ENCODE measurements at places on chromosomes 6 and 20.

- no peak for DNase-seq
These were observed 1.5 kb upstream of the GGT7 start for GRCh38 chr20:34874094-34874654.

- no peak for DNase-seq
These were observed 465.2 kb downstream of the TFAP2B start for GRCh38 chr6:51283723-51284355.

- no peak for DNase-seq
These were observed 52.1 kb downstream of the TMEM200A start for GRCh38 chr6:130417951-130418350.

GRCh38 chr20:14544688-14545087 is 207.3 kb upstream of the FLRT3 start:
- no peak for DNase-seq

DNA sequence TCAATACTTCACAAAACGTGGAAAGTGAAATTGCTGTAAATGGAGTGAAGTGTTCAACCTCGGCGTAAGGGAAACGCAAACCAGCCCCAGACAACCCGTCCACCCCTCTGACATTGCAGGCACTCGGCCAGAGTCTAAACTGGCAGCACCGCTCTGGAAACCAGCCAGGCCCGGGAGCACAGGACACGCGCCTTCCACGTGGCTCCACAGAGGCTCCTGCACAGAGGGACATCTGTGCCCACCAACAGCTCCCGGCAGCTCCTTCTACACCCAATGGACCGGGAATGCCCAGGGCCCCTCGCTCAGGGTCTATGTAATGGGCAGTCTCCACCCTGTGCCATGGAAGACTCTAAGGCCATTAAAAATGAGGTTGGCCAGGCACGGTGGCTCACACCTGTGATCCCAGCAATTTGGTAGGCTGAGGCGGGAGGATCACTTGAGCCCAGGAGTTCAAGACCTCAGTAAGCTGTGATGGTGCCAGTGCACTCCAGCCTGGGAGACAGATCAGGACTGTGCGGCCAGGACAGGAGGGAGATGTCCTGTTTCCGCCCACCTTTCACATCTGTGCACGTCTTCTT is 3.4 kb upstream of the HELZ2 start:
- DNase-seq: no peak

GRCh38 chr6:161067749-161068148 is 76.2 kb downstream of the MAP3K4 start:
- DNase-seq: no peak

DNA sequence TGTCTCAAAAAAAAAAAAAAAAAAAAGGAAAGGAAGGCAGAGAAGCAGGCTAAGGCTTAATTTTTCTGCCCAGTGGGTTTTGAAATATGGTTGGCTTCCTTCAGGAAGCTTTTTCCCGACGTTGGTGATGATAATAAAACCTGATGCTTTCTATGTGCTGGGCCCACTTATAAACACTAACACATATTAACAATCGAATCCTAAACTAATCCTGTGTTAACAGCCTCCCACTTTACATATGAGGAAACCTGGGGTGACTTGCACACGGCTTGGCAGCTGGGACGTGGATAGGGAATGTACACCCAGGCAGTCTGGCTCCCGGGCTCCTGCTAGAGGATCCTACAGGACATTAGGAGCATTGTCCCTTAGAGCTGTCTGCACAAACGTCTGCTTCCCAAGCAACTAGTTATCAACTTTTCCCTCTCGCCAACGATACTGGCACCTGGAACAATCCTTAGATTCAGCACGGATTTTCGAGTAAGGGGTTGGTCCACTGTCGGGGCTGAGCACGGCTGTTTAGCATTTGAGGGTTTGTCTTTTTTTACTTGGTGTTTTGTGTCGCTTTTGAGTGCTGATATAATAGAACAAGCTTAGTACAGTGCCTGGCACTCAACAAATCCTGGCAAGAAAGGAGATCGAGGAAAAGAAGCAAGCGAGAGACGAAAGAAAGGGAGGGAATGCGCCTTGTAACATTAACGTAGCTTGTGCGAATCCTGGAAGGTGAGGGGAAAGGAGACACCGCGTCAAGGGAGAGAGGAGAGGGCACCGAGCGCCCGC is 622 bp upstream of the KIZ start:
- no peak for DNase-seq

- DNase-seq: no peak
These were observed 65.1 kb downstream of the PHACTR2 start for GRCh38 chr6:143742955-143743255.

GRCh38 chr6:120700001-120700400 is 634.3 kb downstream of the TBC1D32 start:
- no peak for DNase-seq

- DNase-seq: no peak
These were observed 11.6 kb downstream of the GSS start for GRCh38 chr20:34943808-34944567.

GRCh38 chr6:38114976-38115625 is 295.6 kb downstream of the ZFAND3 start:
- no peak for DNase-seq

DNA sequence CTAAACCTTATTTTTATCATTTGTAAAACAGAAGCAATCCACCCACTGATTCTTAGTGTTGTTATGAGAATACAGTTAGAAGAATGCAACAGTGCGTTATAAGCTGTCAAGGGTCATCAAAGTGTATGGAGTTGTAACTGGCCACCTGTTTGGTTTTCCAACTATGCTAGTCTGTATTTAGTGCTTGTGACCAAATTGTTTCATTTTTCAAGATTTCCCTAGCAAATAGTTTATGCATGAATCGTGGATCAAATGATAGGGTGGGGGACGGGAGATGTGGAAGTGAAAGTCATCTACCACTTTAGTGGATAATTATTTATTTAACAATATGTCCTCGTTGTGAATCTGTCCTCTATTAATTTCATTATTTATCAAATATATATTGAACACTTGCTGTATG is 175.4 kb upstream of the HDDC2 start:
- no peak for DNase-seq

GRCh38 chr20:6299456-6299855 is 176.6 kb upstream of the FERMT1 start:
- no peak for DNase-seq

DNA sequence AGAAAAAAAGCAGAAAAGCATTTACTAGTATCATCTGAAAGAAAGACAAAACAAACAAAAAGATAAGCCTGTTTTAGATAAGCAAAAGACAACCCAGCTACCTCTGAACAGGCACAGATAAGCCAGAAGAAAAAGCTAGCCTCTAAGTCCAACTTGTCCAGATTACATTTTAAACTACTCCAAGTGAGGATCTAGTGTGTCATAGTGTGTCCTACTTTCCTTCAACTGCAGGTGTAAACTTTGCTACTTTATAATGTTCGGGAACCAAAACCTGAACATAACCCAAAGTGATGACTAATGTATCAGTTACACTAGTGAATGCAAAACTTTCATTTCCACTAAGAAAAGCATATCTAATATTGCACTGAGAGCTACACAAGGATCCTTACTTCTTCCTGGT is 19.5 kb downstream of the ADNP start:
- DNase-seq: no peak

DNA sequence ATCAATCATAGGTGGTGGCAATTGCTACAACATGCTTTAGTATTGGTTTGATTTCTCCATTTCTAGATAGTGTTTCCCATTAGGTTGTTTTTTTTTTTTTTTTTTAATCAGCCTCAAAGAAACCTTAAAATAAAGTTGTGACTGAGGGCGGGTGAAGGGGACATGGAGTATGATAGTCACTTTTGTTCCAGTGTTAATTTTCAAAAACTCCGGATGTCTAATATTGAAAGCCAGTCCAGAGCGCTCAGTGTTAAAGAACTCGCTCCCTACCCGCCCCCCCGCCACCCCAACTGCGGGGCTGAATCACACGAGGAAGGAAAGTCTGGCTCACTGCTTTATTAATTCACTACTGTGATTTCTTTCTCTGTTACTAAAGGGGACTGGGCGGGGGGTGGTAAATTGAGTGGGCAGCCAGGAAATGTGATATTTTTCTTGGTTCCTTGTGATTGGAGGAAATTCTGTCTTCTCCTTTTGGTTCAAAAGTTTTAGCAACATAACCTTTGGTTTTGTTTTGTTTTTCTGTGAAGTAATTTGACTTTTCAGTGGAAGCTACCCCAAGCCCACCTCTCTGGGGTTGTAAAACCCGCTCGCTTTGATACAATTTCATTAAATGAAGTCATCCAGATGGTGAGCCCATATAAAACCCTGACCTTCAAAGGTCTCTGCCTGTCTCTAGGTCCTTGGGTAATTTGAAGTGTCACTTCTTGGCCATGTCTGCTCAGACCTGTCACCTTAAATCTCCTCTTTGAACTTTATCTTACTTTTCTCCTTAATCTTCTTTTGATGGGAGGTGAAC is 38.0 kb downstream of the TNFAIP3 start:
- DNase-seq: no peak

- DNase-seq: no peak
These were observed 9.4 kb downstream of the PACSIN1 start for GRCh38 chr6:34475238-34475682.

DNA sequence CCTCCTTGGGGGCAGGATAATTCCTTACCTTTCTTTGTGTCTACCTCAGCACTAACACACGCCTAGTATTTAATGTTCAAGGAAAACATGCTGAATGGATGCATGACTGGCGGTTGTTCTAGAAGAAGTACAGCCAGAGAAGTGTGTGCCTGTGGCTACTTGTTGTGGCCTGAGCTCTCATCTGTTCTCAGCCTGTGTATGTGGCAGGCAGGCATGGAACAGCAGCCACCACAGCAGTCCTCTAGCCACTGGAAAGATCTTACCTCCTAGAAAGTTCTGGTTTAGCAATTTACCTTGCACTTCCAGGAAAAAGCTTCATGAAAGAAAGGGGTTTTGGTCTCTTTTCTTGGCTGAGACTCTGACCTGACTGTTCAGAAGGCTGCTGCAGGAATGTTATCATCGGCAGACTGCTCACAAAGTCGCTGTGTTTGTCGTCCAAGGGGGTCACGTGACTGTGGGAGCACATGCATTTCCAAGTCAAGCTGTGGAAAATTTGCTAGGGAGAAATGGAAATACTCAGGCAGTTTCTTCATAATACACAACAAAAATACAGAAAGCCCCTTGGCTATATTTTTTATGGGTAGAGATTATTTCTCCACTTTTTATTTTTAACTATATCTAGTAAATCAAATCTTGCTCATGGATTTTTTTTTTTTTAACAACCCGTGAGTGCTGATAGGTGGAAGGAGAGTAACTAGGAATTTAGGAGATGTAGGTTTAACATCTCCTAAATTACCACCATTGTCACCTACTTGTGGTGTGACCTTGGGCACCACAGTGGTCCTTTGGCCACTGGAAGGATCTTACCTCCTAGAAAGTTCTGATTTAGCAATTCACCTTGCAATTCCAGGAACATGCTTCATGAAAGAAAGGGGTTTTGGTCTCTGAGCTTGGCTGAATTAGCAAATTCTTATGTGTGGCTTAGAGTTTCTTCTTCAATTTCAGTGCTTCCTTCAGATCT is 110.8 kb upstream of the GPR6 start:
- DNase-seq: no peak

DNA sequence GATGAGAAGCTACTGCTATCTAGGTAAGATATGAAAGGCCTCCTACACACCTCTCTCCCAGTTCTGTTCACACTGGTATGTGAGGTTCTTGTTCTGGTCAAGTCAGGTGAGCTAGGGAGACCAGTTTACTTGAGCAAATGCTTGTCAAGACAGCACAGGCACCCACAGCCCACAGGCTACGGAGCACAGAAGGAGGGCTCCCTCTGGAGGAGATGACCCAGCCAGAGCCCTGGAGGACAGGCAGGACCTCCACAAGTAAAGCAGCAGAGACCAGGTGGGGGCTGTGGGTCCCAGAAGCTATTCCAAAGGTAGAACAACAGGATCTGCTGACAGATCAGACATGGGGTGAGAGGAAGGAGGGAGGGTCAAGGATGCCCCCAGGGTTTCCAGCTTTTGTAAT is 13.2 kb downstream of the MMP24OS start:
- no peak for DNase-seq

GRCh38 chr6:74249658-74250057 is 553.7 kb downstream of the CD109 start:
- no peak for DNase-seq

DNA sequence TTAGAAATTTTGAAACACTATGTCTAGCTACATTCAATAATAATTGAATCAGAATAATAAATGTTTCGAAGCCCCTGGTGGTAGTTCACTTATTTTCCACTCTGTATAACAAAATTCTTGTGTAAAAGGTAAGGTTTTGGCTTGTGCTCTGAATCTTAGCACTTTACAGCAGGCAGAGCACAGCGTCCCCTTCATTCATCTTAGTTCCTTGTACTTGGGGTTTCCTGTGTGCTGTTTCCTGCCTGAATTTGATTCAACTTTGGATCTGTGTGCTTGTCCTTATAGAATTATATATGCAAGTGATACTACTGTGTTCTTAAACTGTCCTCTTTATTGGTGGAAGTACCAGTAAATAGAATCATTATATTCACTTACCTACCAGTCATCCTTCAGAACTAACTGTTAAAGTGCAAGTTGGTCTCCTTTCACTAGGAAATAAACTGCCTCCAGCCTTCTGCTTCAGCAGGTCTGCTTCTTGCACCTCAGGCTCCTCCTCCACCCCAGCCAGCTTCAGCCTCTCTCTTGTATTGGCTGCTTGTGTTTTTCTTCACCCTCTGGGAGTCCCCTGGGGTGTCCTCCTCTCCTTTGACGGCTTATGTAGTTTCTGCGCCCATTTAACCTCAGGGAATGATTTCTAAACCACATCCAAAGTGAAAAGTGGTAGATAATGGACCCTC is 28.8 kb upstream of the TULP4 start:
- DNase-seq: no peak

GRCh38 chr6:47117314-47117713 is 75.2 kb upstream of the ADGRF1 start:
- DNase-seq: no peak

DNA sequence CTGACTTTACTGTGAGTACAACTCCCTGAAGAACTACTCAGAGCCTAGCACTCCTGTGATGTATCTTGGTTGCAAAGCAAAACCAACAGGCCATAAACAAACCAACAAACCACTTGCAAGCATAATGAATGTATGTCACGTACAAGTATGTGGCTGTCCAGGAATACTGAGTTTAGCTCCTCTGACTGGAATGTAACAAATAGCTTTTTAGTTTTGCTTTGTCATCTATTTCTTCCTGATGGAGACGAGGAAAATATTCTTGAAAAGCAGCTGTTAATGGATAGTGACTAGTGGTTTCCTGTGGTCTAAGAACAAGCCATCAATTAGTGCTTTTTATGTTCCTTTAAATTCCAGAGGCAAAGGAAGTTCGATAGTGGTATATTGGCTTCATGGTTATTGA is 101.9 kb upstream of the LY86 start:
- no peak for DNase-seq

GRCh38 chr6:10951675-10952282 is 64.9 kb downstream of the SYCP2L start:
- DNase-seq: no peak

DNA sequence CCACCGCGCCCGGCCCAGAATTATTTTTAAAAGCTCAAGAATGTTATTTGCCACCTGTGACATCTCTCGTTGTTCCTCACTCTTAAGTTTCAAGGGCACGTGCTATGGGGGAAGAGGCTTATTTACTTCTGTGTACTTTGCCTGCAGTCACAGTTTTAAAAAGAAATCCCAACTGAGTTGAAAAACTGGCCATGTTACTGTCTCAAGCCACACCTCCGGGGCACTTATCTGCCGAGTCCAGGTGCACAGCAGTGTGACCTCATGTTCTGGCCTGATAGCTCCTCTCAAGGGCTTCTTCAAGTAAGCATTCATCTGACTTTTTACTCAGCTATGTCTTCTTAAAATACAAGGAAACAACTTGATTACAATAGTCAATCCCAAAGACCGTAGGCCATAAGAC is 34.5 kb downstream of the SHLD1 start:
- DNase-seq: no peak

All from T-helper 17 cell (primary cell).